ENCODE measurements at places on chromosomes 5 and 9.
A peak's percentile ranks its signal among the peaks of the same experiment; 100 is the strongest.

DNA sequence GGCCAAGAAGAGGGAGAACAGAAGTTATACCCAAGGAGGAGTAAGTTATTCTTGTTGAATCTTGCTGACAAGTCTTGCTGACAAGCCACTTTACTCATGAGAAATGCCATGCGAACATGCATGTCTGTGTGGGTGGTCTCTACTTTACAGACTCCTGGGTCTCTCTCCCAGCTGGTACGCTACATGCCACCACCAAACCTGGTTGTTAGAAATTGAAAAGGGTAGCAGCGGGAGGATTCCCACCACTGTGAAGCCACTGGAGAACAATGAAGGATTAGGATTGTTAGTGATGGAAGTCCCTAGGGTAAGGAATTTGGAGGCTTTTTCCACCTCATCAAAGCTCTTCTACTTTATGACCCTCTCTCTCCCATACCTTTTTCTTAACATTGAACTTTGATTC, 53.6 kb upstream of the GABRB2 start:
- H3K27me3 ChIP-seq, result no peaks in the 10 kb centered on the region
- no peaks in the 10 kb centered on the region for H3K4me1 ChIP-seq
- H3K4me3 ChIP-seq, result no peak overlapping the region
- H3K27ac ChIP-seq, result no peak overlapping the region
- DNase-seq, result no peak
- no peaks in the 10 kb centered on the region for H3K36me3 ChIP-seq

GRCh38 chr9:91677822-91678436, 254.3 kb upstream of the NFIL3 start:
- DNase-seq, result no peak
- peaks cover 3% of the 10 kb centered on the region for H3K4me1 ChIP-seq
- H3K27ac ChIP-seq, result no peak overlapping the region
- H3K27me3 ChIP-seq, result peaks cover 4% of the 10 kb centered on the region

DNA sequence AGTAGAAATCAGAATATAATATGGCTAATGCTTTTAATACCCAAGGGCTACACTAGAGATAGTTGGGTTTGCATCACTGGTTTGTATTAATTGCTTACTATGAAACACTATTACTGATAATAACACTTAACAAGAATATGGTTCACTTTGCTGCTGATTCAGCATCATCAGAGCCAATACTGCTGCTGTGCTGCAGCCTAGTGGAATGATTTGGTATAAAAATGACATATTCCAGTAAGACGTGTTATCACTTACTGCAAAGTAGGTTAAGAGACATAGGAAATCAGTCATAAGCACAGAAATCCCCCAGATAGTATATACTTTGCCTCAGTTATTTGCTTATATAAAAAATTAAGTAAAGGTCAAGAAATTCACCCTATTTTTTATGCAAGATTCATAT, 2.8 kb downstream of the CDH10 start:
- H3K4me1 ChIP-seq, result no peaks in the 10 kb centered on the region
- H3K27ac ChIP-seq, result no peak overlapping the region
- no peaks in the 10 kb centered on the region for H3K36me3 ChIP-seq
- no peaks in the 10 kb centered on the region for H3K27me3 ChIP-seq
- no peak for DNase-seq

DNA sequence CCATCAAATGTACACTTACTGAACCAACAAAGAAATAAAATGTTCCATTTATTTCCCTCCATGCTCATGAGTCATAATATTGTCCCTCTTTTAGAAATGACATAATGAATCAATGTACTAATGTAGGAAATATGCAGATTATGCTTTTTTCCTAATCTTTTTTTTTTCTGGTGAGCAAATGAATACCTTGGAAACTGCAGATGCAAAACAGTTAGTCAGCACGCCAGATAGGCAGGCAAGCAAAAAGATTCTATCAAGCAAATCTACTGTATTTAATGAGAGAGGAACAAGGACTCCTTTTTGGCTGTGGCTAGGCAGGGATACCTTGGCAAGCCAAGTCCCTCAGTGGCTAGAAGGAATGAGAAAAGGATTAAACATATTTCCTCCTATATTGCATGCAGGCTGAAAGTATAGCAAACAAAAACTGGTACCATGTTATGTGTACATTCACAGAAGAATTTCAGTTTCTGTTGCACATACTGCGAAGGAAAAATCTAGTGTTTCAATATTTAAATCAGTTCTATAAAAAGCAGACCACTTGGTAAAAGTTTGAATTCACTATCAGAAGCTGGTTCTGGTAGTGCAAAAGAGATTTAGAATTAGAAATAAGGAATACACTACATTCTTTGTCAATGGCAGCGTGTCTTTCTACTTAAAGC, 605.4 kb downstream of the TLE1 start:
- no peaks in the 10 kb centered on the region for H3K27me3 ChIP-seq
- no peaks in the 10 kb centered on the region for H3K4me1 ChIP-seq
- H3K36me3 ChIP-seq, result no peaks in the 10 kb centered on the region
- H3K27ac ChIP-seq, result no peak overlapping the region
- DNase-seq, result no peak

DNA sequence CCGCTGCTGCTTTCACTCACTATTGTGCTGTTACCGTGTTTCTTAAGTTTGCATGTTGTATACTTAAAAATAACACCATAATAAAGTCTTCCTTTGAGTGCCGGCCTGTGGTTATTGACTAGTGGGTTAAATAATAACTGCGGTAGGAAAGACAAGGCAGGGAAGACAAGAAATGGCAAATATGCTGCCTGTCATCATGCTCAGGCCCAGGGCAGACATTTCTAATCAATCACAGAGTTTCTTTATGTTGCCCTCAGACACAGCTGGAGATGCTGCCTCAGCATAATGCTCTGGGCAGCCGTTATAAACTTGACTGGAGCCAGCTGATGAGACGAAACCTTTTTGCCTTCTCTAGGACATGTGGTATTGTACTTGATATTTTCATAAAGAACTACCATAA, 215.0 kb downstream of the GAPVD1 start:
- peak overlapping the region; percentile 17 for H3K27ac ChIP-seq
- no peaks in the 10 kb centered on the region for H3K36me3 ChIP-seq
- H3K4me3 ChIP-seq, result no peak overlapping the region
- H3K27me3 ChIP-seq, result no peaks in the 10 kb centered on the region
- DNase-seq, result no peak

GRCh38 chr5:76456258-76456657, 53.2 kb downstream of the IQGAP2 start:
- peaks cover 14% of the 10 kb centered on the region for H3K4me1 ChIP-seq
- H3K27ac ChIP-seq, result no peak overlapping the region
- H3K36me3 ChIP-seq, result no peaks in the 10 kb centered on the region
- H3K27me3 ChIP-seq, result no peaks in the 10 kb centered on the region

- peaks cover 5% of the 10 kb centered on the region for H3K4me1 ChIP-seq
- no peaks in the 10 kb centered on the region for H3K36me3 ChIP-seq
- H3K27me3 ChIP-seq, result peaks cover 14% of the 10 kb centered on the region
These were observed 137.0 kb downstream of the MRPL36 start for GRCh38 chr5:1662559-1663085.

DNA sequence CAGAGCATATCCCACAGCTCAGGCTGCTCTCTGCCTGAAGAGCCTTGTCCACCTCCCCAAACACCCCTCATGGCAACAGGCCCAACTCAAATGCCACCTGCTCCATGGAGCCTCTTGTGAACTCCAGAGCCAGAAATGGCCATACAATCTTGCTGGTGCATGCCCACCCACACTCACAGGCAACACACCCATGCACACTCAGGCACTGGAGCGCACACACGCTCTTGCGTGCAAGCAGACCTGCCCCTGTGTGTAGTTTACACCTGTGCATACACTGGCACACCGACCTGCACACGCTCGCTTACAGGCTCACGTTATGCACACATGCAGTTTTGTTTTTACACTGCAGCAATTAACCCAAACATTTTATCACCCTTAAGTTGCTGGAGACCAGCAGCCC, 40.0 kb downstream of the HRH2 start:
- no peaks in the 10 kb centered on the region for H3K36me3 ChIP-seq
- no peak overlapping the region for H3K27ac ChIP-seq

DNA sequence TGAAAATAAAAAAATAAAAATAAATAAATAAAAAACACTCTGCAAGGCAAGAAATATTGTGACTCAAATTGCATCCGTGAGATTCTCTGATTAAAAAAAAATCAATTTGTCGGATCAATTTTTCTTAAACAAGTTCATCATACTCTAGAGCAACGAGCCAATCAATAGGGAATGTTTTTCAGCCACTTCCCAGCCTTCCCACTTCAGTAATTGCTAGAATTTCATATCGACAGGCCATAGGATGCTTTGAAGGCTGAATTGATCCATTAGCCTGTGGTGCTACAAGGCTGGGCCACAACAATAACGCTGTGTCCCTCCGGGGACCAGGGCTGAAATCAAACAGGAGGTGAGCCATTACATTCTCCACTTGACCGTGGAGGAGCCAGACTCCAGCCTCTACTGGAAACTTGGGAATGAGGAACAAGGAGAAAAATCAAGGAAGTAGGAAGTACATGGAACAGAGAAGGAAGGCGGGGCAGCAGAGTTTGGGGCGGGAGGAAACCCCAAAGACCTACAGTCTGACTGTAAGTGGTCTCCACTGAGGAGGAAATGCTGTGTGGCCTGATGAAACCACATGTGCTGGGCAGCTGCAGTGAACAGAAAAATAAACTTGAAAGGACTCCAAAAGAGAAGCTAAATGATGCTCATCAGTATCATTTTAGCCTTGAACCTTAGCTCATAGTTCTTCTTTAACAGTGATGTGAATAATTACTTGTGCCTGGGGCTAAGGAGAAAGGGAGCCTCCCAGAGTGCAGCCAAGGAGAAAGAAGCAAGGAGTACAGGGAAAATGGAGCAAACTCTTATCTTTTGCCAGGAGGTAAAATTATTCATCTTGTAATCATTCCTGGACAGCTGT, 308.6 kb downstream of the TLE1 start:
- H3K27me3 ChIP-seq, result no peaks in the 10 kb centered on the region
- H3K27ac ChIP-seq, result no peak overlapping the region
- no peak overlapping the region for H3K4me3 ChIP-seq
- H3K4me1 ChIP-seq, result no peaks in the 10 kb centered on the region

Data from CD8-positive, alpha-beta memory T cell (primary cell).